ENCODE measurements at places on chromosomes 2 and 18.

GRCh38 chr2:190343089-190343535 lies 277 bp upstream of the INPP1 start:
- DNase-seq = no peak

- no peak for DNase-seq
These were observed 176.4 kb downstream of the MYO3B start for GRCh38 chr2:170354388-170354787.

DNA sequence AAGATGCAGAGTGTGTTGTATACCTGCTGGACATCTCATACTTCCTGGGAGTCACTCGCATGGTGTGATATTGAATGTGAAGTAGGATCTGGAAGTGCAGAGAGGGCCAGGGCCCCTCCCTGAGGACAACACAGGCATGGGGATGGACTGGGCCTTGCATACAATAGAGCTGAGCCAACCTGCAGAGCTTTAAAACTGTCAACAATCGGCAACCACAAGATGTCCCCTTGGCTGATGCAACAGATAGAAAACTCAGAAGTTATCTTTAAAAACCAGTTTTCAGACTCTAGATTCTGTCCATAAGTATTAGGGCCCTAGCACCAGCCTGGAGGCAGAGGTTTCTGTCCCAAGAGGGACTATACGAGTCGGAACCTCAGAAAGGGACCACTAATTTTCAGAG lies 19.7 kb downstream of the EVA1A start:
- no peak for DNase-seq

- DNase-seq = no peak
These were observed 99.3 kb downstream of the KLHL29 start for GRCh38 chr2:23484275-23484674.

- no peak for DNase-seq
These were observed 431.9 kb upstream of the TCF4 start for GRCh38 chr18:56019908-56020307.

DNA sequence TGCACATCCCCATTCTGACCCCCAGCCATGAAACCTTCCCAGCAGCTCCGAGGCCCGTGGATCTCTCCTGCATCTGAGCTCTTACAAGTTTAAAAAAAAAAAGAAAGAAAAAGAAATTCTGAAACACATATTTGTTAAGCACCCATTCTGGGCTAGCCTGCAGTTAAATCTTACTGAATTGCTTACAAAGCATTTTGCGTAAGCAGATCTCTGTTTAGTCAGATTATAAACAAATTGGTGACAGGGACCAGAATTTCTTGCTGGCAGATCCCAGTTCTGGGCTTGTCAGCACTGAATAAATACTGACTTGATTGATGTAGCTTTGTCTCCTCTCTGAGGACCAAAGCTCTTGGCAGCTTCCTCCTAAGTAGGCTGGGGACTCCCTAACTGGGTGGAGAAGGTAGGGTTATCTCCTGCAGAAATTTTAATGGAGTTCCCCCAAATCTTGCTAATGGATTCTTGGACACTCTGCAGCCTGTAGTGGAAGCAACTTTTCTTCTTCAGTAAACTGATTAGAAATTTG lies 160.9 kb downstream of the MIB1 start:
- DNase-seq = no peak

GRCh38 chr2:203867561-203868200 lies at the start of gene CTLA4:
CTLA4 (plus strand) TSS chr2:203867771; CDS start chr2:203867943, 172 bp downstream.
- no peak for DNase-seq

DNA sequence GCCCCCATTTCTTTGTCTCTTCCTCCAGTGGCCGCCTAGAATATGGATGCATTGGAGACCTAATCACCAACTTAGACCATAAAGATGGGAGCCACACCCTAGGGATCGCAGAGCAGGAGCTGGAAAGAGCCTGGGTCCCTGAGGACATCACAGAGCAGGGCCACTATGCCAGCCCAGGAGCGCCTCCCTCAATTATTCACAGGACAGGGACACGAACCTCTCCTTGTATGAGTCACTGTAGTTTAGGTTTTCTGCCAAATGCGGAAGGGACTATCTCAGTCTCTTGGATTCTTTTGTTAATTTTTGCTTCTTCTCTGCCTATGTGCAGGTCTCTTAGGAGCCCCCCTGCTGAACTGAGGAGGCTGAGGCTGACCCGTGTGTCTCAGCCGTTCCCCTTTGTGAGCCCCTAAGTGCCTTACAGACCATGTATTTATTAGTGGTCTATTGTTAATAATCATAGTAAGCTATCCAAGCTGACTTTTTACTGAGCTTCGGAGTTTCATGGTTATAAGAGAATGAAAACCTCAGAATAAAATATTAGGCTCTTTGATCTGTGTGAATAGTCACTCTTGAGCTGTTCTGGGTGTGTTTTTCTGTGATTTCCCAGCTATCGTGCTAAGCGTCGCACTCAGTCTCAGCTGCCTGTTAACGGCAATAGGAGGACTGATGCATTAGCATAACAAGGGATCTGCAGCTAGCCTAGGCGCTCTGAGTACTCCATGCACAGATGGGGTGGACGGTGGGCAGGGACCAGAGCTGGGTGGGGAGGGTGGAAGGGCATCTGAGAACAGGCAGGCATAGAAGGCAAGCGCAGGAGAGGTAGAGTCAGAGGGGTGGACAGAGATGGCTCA lies 12.7 kb upstream of the PTPN4 start:
- no peak for DNase-seq

DNA sequence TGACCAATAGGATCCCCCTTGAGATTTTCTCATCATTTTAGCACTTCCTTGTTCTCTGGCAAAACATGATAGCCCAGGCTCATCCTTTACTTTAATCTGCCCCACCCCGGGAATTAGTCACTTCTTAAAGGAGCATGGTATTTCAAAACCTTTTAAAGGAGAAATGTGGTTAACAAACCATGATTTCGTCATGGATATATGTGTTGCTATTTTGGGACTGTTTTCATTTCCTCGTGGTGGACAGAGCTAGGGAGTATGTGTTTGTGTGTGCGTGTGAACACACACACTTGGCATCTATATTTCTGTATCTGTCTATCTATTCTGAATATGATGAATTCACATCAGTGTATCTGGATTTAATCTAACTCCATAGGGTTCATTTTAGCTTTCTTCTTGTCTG lies 128.1 kb downstream of the BIRC6 start:
- no peak for DNase-seq

DNA sequence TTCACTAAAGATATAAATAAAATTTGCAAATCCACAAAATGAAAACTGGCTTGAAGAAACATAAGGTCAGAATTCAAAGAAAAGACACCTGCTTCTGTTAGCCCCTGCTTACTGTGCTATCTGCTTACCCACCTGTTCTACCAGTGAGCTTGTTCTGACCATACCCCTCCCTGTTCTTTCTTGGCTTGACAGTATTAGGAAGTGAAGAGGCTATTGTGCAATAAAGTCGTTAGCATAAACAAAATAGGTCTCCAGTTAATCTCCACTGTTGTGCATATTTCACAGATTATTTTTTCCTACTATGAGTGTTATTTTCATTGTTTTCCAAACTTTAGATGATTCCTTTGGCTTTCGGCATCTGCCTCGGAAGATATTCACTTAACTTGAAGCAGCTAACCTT lies 322.1 kb downstream of the CCDC85A start:
- no peak for DNase-seq

DNA sequence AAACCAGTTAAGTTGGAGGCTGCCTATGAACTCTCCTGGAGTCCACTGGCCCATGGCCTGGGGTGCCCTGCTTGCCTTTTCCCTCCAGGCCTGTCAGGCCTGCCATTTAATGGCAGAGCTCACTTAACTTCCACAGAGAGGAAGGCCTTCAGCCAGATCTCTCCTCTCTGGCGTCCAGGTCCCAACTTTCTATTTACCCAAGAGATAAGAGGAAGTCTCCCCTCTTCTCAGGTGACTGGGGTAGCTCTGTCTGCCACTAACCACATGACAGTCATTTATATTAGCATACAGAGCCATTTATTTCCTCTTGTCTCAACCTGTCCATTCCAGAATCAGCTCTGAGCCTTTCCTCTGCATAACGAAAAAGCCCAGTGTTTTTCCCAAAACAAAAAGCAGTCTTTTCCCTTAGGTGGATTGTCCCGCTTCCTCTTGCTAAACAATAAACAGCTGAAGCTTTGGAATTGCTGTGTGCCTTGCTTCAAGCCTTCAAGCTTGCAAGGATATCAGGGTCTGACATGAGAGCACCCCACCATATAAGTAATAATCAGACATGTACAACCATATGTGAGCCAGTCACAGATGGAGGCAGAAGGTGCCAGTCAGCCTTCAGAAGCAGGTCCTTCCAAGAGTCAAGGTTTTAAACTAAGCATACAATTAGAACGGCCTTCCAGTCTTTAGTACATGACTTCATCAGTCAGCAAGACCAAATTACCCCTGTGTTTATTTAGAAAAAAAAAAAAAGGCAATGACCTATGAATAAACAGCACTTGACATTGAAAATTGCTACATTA lies 71.2 kb upstream of the STPG4 start:
- no peak for DNase-seq

DNA sequence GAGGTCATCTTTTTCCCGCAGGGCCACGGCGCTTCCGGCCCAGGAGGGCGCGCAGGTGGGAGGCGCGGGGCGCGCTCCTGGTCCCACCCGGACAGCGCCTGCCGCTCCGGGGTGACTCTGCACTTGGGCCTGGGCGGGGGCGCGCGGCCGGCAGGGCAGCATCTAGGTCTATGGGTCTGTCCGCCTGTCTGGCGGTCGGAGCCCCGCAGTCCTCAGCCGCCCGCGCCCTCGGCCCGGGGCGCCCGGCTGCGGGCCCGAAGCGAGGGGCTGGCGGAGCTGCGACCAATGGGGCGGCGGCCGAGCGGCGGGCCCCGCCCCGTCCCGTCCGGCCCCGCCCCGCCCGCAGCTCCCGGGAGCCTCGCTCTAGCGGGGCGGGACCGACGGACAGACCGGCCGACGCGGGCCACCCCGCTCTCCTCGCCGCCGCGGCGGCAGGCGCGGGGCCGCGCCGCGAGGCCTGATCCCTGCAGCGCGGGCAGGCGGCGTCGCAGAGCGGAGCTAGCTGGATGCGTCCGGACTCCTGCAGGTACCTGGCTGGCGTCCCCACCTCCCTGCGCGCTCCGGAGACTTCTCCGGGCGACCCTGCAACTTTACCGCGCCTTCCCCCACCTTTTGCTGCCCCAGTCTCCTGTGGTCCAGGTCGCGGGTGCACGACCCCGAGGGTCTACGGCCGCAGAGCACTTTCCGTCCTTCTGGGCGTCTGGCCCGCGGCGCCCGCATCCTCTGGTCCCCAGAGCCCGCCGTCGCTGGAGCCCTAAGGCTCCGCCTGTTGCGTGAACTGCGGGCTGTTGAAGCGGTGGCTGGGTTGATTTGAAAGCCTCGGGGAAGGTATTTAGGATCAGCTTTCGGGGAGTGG lies at the start of gene KCNS3:
TSS of gene KCNS3 (plus strand) at position 387 of the 856 bp plus-strand sequence. CDS start 52,342 bp downstream, outside the sequence.
- no peak for DNase-seq

DNA sequence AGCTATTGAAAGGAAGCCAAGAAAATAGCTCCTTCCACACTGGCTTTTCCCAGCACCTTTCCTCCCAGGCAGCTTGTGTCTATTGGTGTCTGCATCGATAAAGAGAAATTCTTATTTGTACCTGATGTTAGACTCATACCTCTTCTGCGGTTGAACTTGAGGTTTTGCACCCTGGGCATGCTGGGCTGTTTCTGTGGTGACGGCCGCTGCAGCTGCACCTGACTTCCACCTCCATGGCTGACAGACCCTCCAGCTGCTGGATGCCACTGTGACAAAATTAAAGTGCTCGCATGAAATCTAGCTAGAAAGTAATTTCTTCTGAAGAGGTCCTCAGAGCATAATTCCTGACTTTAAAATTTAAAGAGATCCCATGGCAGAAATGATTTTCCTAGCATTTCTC lies 6.6 kb downstream of the FECH start:
- DNase-seq = no peak

GRCh38 chr2:163665817-163666216 lies 70.0 kb downstream of the FIGN start:
- no peak for DNase-seq

DNA sequence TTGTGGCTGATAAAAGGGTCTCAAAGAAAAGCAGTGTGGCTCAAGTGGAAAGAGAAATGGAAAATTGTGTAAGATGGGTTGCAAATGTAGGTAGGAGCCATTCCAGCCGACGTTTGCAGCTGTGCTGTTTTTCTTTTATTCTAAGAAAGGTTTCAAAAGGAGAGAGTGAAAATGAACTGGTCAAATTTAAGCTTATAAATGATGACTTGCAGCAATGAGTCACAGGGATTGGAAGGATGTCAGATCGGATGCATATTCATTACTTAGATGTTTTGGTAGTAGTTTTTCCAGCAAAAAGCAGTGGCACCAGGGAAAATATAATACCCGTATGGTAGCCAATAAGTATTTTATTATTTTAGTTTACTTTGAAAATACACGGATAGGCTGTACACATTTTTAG lies 79.1 kb downstream of the LRRTM4 start:
- no peak for DNase-seq

DNA sequence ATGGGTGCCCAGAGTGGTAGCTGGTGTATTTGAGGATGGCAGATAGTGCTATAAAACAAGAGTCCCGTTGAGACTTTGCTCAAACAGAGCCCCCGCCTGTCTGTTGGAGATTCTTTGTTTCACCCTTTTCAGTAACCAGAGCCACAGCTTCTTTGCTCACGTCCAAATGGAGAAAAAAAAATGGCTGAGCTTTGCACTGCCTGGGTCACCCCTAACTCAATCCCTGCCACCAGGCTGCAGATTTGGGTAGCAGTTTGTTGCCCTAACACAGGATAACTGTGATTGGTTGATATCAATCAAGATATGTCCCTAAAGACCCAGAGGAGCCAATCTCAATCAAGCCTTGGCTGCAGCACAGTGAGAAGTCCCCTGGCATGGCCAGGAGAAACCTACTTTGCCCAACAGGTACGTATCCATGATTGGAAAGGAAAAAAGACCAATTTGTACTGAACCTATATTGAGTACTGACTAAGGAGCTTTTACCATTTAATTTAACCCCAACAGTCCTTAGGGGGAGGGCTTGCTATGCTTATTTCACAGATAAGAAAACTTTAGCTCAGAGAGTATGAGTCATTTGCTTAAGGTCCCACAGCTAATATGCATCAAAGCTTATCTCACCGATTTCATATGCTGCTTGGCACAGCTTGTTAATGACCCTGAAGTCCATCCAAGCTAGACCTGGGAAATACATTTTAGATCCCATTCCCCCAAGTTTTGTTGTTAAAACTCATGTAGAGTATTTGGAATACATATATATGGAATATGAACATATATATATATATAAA lies 72.0 kb upstream of the SH3BP4 start:
- no peak for DNase-seq

DNA sequence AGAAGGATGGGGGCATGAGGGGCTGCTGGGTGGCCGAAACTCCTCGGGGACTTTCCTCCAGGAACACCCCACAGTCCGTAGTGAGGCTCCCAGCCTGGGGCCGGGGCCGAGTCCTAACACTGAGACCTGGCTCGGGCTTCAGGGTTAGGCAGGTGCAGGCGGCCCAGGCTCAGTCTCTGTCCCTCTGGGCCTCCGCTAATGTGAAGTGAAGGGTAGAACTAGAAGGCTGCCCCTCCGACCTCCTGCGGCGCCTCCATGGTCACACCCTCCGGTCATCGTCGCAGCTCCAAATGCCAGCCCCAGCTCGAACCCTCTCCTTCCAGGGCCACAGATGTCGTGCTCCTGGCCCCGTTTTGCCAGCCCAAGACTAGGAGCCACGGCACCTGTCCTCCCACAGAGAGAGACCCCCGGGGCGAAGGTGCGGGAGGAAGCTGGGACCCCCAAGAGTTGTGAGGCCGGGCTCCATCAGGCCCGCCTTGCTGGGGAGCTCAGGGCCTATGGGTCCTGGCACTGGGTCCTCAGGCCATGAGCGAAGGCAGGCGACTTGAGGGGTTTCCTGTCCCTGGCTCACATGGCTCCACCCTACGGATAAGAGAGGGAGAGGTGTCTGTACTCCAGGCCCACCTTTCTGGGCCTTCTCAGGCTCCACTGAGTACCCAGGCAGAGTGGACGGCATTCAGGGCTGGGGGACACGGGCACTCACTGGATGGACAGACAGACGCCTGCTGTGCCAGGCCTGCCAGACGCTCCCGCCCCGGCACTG lies 797 bp downstream of the ANO7 start:
- no peak for DNase-seq
